ENCODE measurements at places on chromosomes 5 and 9.

DNA sequence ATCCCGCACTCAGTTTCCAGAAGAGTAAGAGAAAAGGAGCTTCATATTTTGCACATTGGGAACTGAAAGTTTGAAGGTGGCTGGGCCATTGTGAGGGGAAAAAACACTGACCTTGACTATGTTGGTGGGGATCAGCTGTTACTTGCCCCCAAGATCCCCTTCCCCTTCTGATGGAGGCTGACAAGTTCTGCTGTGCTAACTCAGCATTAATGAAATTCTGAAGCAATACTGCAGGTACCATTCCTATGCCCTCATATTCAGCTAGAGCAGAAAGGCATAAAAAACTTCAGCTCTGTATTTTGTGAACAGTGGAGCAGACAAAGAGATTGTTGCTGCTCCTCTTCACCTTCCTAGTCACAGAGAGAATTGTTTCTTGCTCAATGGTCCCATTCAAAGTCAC, 1013.8 kb upstream of the C9orf72 start:
- no peak for DNase-seq

DNA sequence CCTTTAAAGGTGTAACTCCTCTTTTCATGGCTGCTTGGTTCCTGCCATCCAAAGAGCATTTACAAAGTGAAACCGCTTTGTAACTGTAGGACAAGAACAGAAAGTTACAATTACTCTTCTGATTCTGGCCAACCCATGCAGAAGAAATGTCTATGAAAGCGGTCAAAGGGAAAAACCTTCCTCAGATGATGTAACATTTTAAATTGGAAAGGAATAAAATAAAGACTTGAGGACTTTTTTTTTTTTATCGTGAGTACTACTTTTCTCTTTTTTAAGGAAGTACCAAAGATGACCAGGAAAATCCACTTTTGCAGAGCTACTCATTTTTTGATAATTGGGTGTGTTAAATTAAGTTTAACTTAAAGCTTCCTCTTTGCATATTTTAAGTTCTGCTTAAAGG, 13.0 kb upstream of the C9orf72 start:
- DNase-seq = no peak

DNA sequence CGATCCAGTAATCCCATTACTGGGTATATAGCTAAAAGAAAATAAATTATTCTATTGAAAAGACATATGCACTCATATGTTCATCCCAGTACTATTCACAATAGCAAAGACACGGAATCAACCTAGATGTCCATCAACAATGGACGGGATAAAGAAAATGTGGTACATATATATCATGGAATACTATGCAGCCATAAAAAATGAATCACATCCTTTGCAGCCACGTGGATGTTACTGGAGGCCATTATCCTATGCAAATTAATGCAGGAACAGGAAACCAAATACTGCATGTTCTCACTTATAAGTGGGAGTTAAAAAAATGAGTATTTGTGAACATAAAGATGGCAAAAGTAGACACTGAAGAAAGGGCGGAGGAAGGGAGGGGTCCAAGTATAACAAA, 16.6 kb upstream of the IRGM start:
- no peak for DNase-seq

GRCh38 chr9:110746211-110746930, 77.8 kb downstream of the MUSK start:
- DNase-seq = no peak

DNA sequence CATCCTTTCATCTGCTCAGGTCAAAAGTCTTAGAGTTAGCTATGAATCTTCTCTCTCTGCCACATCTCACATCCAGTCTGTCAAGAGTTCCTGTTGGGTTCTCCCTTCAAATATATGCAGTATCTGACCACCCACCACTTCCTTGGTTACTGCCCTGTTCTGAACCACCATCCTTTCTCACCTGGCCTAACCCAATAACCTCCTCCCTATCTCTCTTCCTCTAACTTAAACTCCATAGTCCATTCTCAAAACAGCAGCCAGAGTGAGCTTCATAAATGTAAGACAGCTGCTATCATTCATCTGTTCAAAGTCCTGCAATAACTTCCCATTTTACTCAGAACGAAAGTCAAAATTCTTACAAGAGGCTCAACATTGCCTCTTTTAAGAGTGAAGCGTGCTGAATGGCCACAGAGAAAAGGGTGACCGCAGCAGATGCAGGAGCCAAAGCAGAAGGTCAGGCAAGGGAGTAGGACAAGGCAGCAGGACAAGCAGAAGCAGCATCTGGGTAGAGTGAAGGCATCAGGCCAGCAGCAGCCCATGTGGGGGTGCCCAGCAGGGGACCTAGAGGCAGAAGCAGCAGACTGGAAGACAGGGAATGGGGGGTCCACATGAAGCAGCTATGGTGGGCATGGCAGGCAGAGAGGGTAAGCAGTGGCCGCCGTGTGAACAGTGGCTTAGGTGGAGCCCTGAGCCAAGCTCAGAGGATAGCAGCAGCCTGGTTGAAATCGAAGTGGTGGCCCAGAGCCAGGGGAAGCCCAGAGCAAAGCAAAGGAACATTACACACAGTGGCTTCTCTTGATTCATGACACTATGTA, 39.3 kb upstream of the CDC42SE2 start:
- DNase-seq = peak; percentile 54

GRCh38 chr5:115298811-115299210, 2.4 kb upstream of the CCDC112 start:
- DNase-seq = no peak

DNA sequence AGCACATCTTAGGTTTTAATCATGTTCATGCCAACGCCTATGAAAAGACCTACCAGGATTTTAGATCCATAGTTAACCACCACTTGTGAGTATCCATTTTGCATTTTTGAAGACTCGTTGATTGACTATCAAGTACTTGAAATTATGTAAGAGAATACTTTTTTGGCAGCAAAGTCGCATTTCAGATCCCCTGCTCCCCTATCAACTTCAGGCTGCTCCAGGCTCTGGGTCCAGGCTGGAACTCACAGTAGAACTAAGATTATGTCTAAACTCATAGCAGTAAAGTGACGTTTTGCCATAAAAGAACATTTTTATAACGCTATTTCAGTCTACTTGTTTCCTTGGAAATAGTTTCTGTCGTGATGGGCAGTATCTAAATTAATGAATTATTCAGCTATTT, 267.7 kb downstream of the FANCC start:
- DNase-seq = no peak

DNA sequence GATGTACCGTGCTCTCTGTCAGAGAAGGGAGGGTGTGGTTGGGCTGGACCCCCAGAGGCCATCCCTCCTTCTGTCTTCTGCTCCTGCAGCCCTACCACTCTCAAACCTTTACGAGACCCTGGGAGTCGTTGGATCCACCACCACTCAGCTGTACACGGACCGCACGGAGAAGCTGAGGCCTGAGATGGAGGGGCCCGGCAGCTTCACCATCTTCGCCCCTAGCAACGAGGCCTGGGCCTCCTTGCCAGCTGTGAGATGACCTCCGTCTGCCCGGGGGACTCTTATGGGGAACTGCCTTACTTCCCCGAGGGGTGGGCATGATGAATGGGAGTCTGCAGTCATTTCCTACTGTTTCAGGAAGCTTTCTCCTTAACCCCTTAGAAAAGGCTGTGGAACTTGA, 17.5 kb downstream of the TGFBI start:
- no peak for DNase-seq

DNA sequence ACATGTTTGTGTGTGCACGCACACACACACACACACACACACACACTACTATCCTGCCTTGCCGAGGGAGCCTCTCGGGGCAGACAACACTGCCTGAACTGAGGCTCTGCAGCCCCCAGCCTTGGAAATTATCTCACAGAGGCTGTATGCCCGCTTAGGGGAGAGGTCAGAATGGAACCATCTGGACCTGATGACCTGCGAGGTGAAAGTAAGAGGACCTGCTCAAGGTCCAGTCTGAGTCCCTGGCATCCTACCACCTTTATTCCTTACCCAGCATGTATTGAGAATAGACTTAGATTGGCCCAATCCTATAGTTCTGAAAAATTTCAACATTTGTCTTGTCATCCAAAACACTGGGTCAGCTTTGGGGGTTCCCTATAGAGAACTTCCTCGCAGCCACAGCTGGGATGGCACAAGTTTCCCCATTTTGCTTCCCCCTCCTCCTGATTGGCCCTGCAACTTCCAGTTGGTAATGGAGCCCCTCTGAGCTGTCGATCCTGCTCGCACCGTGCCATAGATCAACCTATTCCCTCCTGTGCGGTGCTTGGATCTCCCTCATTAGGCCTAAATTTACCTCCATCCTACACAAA, 10.2 kb downstream of the MVB12B start:
- DNase-seq = no peak

GRCh38 chr9:85430659-85431338, 311.0 kb downstream of the AGTPBP1 start:
- no peak for DNase-seq

DNA sequence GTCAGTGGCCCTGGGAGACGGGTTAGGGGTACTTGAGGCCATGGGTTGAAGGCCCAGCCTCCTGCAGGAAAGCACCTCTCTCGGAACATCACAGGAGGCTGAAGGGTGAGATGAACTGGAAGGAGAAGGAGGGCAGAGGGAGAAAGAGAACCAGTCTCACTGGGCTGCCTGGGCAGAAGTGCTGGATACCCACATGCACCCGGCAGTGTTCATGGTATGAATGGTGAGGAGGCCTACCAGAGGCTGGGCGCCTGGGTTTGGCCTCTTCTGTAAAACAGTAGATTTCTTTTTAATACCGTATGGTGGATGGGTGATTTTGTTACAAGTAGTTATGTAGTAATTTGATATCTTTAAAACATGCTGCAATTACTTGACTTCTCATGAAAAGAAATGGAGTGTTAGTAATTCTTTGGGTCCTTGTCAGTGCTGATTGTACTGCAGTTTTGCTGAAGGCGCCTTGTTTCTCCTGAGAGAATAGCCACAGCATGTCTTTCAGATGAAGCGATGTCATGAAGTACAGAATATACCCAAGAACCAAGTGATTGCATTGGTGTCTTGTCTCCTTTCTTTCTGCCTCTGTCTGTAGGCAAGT, 258.6 kb downstream of the FANCC start:
- no peak for DNase-seq

- DNase-seq = no peak
Observed at GRCh38 chr5:162684145-162684544, 616.6 kb downstream of the GABRG2 start.

- no peak for DNase-seq
Observed at GRCh38 chr9:78406146-78406545, 109.2 kb downstream of the PSAT1 start.

DNA sequence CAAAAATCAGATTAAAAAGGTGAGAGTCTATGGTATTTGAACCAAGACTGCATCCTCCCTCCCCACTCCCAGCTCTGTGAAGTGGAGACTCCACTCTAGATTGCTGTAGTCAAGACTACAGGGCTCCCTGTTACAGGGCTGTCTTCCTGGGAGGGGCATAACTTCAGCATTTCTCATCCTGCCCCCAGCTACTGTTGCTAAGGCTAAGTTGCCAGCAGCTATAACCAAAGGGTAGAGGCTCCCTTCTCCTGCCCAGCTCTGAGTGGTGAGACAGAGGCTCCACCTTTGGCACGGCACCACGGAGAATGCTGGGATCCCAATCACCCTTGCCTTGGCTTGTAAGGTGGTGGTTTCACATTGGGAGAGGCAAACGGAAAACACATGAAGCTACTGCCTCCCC, 39.2 kb upstream of the GCNT4 start:
- DNase-seq = no peak

- no peak for DNase-seq
Observed at GRCh38 chr5:135046661-135047346, 12.8 kb upstream of the PITX1 start.

DNA sequence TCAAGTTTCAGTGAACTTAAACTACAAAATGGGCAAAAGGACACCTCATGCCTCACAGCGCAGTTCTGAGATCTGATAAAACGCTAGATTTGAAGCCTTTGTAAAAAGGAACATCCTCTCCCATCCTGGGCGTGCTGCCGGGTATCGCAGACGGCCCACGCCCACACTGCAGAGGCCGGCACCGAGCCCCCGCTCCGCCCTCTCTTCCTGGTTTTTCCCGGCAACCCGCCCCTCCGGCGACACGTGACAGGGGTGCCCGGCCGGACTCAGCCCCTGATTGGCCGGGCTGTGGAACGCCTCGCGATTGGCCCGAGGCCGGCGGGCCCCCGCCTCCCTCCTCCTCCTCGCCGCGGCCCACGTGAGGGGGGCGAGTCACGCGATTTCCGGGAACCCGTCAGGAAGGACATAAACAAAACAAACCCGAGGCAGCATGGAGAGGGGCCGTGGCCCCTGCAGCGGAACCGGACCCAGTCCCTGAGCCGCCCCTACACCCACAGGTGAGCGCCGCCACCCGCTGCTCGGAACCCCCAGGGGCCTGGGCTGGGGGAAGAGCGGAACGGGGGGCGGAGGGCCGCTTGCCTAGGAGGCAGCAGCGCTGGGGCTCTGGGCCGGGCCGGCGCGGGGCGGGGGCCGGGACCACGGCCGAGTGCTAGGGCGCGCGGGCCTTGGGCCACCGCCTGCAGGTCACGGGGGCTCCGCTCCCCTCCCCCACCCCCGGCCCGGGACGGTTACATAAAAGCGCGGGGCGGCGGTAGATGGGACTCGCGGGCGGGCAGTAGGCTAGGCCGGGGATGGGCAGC, at the start of gene CREBRF:
Gene CREBRF (plus strand): TSS at position 370 of the 800 bp plus-strand sequence. CDS start 24,424 bp downstream, outside the sequence.
- DNase-seq = peak; percentile 99

- DNase-seq = no peak
Observed at GRCh38 chr9:85452841-85453240, 288.9 kb downstream of the AGTPBP1 start.

DNA sequence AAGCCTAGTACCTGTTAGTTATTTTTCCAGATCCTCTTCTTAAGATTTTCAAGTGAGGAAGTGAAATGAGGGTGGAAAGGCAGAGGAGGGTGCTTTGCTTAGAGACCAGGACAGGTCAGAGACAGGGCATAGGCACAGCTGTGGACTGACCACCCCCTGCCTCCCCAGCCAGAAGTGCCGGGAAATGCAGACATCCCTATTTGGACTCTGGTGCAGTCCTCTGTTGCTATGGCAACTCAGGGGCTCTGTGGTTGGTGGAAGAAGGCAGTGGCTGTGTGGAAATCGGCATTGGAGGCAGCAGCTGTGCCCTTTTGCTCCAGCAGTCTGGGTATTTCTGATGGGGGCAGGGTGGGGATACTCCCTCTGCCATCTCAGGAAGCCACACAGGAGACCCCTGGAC, 43.3 kb upstream of the NDFIP1 start:
- DNase-seq = no peak

DNA sequence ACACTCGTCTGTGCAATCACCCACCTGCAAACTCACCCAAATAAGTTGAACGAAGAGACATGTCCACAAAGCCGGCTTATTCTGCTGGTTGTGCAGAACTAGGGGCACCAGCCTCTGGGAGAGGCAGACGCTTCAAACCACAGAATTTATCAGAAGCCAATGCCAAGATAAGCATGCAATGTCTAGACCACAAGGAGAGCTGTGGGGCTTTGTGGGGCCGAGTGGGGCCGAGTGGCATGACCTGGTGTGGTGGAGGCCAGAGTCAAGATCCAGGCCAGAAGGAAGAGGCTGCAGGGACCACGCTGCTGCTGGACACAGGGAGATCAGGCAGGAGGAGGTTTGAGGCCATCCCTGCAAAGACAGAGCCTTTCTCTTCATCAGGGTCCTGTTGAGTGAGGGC, 259.0 kb downstream of the IRX2 start:
- DNase-seq = no peak

GRCh38 chr5:41735213-41735612, 135.0 kb downstream of the OXCT1 start:
- no peak for DNase-seq
